ENCODE measurements at places on chromosomes 16 and 17.

- peak; percentile 31 for DNase-seq
Observed at GRCh38 chr17:71942626-71943025, 178.2 kb upstream of the SOX9 start.

- DNase-seq = no peak
Observed at GRCh38 chr17:28737770-28738679, 5.8 kb upstream of the TRAF4 start.

GRCh38 chr16:81347425-81347824 is 32.7 kb downstream of the GAN start:
- no peak for DNase-seq

GRCh38 chr17:15392326-15392741 is 50.9 kb upstream of the TEKT3 start:
- DNase-seq = no peak

- no peak for DNase-seq
Observed at GRCh38 chr17:47316311-47316710, 7.4 kb upstream of the EFCAB13 start.

DNA sequence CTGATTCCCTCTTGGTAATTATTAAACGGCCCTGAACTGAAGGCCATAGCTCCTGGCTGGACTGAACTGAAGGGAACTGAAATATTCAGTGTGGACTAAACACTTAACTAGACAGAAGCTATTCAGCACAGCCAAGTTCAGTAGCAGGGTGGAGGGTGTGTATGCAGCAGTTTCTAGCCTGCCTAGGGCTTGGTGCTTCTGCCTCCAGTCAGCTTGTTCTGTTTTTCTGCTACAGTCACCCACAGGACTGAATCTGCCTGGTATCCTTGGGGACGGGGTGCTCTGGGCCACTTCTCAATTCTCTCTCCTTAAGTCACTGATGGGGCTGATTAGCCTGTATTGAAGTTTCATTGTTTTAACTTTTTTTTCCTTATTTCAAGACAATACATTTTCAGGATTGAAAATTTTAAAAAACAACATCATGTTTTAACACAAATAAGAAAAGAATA is 77.1 kb downstream of the WWP2 start:
- DNase-seq = peak; percentile 77
